ENCODE measurements at places on chromosomes 1 and 21.

- H3K27me3 ChIP-seq, result no peaks in the 10 kb centered on the region
- no peak for DNase-seq
- no peaks in the 10 kb centered on the region for H3K4me1 ChIP-seq
- H3K27ac ChIP-seq, result no peak overlapping the region
- no peaks in the 10 kb centered on the region for H3K36me3 ChIP-seq
Observed at GRCh38 chr1:25485536-25486411, 55.1 kb downstream of the MACO1 start.

- no peaks in the 10 kb centered on the region for H3K36me3 ChIP-seq
- H3K4me1 ChIP-seq, result no peaks in the 10 kb centered on the region
- no peak overlapping the region for H3K4me3 ChIP-seq
- DNase-seq, result no peak
- H3K27me3 ChIP-seq, result no peaks in the 10 kb centered on the region
Observed at GRCh38 chr1:7558921-7559869, 211.9 kb upstream of the VAMP3 start.

- H3K4me3 ChIP-seq, result no peak overlapping the region
- DNase-seq, result no peak
- H3K36me3 ChIP-seq, result no peaks in the 10 kb centered on the region
- no peaks in the 10 kb centered on the region for H3K27me3 ChIP-seq
- H3K4me1 ChIP-seq, result no peaks in the 10 kb centered on the region
Observed at GRCh38 chr1:217149791-217150190, 426.6 kb upstream of the ESRRG start.

DNA sequence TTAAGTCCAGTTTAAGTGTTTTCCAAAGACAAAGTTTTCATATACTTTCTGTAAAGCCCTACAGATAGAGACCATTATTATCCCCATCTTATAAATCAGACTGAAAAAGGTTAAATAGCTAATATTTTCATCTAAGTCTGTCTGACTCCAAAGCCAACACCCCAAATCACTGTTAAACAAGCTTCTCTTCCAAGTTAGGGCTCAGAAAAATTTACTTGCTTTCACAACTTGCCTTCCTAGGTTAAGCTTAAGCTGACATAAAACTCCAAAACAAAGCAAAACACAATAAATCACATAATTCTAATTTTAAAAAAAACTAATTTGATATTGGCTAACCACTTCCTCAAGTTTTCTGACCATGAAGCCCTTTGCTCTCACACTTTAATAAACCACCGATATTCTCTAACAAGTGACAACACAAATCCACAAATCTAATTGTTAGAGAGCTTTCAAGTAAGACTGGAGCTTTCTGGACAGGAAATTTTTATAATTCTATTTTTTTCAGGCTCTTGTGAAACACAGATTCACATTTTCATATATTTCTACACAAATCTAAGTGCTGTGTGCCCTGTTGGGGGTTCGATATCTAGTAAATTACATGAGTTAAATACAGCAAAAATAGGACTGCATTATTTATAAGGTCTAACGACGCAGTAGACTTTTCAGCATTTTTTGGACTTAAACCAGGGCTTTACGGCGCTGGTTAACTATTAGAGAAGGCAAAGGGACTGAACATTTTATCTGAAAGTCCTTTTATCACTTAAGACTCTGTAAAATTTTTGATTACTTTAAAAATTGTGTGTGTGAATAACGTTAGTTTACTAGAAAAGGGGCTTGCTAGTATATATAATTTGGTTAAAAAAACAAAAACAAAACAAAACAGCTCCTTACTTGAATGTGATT, 2.1 kb downstream of the GNG12 start:
- peaks cover 25% of the 10 kb centered on the region for H3K4me1 ChIP-seq
- H3K36me3 ChIP-seq, result peaks cover 4% of the 10 kb centered on the region
- peak; percentile 64 for DNase-seq
- H3K4me3 ChIP-seq, result peak overlapping the region; percentile 86
- H3K27me3 ChIP-seq, result no peaks in the 10 kb centered on the region

DNA sequence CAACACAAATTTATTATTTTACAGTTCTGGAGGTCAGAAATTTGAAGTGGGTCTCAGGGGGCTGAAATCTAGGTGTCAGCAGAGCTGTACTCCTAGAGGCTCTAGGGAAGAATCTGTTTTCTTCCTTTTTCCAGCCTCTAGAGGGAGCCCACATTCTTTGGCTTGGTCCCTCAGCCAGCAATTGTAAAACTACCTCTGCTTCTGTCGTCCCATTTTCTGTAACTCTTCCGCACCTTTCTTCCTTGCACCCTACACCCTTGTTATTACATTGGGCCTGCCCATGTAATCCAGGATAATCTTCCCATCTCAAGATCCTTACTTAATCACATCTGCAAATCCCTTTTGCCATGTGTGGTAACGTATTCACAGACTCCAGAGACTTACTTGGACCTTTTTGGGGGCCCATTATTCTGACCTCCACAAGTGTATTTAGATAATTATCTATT, 24.8 kb upstream of the THEM4 start:
- DNase-seq, result peak; percentile 71
- peaks cover 6% of the 10 kb centered on the region for H3K4me1 ChIP-seq
- H3K36me3 ChIP-seq, result no peaks in the 10 kb centered on the region
- H3K4me3 ChIP-seq, result no peak overlapping the region
- H3K27me3 ChIP-seq, result no peaks in the 10 kb centered on the region
- H3K27ac ChIP-seq, result no peak overlapping the region

DNA sequence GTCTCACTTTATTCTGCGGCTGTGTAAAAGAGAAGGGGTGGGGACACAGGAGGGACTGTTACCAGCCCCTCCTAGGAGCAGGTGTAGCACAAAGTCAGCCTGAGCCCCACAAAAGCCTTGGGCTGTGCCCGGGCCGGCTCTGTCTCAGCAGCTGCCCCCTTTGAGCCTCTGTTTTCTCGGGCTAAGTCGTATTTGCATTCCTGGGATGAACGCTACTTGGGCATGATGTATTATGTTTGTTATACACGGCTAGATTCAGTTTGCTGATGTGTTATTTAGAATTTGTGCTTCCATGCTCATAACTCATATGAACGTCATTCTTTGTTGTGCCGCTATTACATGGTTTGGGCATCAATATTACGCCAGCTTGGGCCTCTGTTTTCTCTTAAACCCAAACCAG, 47.8 kb downstream of the KCNN3 start:
- DNase-seq, result no peak
- H3K27ac ChIP-seq, result no peak overlapping the region
- H3K4me3 ChIP-seq, result no peak overlapping the region

DNA sequence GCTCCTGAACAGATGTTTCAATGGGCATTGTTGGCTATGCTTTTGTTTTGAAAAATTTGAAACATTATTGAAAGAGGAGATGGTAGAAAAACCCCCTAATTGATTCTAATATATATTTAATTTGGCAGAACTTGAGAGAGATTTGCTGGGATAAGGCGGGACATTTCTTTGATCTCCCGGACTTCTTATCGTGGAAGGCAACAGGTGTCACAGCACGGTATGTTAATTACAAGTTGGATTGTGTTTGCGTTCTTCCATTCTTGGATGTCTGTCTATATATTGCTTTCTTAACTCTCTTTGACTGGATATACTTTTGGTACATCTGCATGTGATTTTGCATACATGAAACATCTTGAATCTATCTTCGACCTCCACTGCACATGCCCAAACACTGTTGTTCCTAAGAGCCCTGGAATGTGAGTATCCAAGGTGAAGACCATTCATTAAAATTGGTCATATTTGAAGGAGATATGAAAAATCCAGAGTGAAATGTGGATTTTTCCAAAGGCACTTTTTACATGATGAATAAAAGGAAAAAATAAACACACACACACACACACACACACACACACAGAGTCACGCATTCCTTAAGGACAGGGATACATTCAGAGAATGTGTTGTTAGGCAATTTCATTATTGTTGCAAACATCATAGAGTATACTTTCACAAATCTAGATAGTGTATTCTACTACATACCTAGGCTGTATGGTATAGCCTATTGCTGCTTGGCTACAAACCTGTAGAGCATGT, 81.9 kb downstream of the FGGY start:
- no peaks in the 10 kb centered on the region for H3K36me3 ChIP-seq
- H3K4me1 ChIP-seq, result no peaks in the 10 kb centered on the region
- H3K27me3 ChIP-seq, result no peaks in the 10 kb centered on the region
- H3K27ac ChIP-seq, result no peak overlapping the region

DNA sequence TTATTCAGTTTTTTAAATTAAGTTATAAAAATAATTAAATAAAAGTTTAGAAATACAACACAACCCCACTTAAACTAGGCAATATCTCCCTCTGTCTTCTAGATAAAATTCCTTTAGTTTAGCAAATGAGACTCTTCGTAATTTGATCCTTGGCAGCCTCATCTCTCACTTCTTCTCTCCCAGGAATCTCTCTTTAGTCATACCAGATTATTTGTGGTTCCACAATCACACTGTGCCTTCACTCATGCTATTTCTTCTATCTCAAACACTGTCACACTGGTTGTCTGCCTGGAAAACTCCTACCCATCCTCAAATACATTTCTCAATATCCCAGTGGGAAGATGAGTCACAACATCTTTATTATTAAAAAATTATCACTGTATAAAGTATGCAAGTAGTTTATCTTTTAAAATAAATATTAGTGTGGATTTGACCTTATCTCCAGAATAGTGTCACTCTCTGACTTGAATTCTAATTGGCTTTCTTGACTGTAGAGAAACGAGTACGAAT, 195.5 kb downstream of the KCNH1 start:
- no peak for DNase-seq
- H3K27ac ChIP-seq, result no peak overlapping the region
- H3K4me3 ChIP-seq, result no peak overlapping the region
- H3K36me3 ChIP-seq, result no peaks in the 10 kb centered on the region
- H3K4me1 ChIP-seq, result no peaks in the 10 kb centered on the region

GRCh38 chr1:197920067-197920396, 2.9 kb downstream of the LHX9 start:
- no peaks in the 10 kb centered on the region for H3K36me3 ChIP-seq
- no peak overlapping the region for H3K27ac ChIP-seq
- peaks cover 27% of the 10 kb centered on the region for H3K4me1 ChIP-seq

GRCh38 chr1:84291882-84292655, 9.4 kb upstream of the SAMD13 start:
- no peak for DNase-seq
- no peaks in the 10 kb centered on the region for H3K27me3 ChIP-seq
- H3K27ac ChIP-seq, result no peak overlapping the region
- peaks cover 3% of the 10 kb centered on the region for H3K4me1 ChIP-seq

DNA sequence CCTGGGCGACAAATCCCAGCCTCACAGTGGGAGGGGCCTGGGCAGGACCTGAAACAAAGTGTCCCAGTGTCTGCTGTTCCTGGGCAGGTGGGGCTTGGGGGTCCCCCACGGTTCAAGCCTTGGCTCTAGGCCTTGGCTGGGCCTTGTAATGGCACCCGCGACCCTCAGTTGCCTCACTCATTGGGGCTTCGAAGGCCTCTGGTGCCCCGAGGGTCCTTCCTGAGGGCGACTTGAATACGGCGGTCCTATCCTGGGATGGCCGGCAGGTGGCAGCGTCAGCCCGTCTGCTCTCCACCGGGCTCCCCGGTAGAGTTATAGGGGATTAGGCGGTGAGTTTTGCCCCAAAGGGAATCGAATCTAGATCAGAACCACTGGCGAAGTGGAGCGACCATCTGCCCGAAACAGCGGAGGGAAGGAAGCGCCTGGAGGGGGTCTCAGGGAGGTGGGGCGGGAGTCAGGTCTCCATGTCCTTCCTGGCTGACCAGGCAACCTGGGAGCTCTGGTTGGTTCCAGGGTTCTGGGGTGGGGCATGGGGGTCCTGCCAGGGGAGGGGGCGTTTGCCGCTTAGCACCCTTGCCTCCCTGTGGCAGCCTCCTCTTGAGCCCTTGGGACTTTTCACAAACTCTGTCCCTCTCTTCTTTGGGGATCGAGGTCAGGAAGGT, 2.1 kb upstream of the PEX10 start:
- H3K36me3 ChIP-seq, result no peaks in the 10 kb centered on the region
- DNase-seq, result peak; percentile 62
- no peaks in the 10 kb centered on the region for H3K27me3 ChIP-seq
- no peak overlapping the region for H3K27ac ChIP-seq
- H3K4me1 ChIP-seq, result peaks cover 10% of the 10 kb centered on the region

- H3K27me3 ChIP-seq, result no peaks in the 10 kb centered on the region
- H3K36me3 ChIP-seq, result no peaks in the 10 kb centered on the region
- no peak overlapping the region for H3K27ac ChIP-seq
- no peaks in the 10 kb centered on the region for H3K4me1 ChIP-seq
- peak; percentile 4 for DNase-seq
Observed at GRCh38 chr1:191669629-191670028, 488.6 kb upstream of the RGS18 start.

- H3K27me3 ChIP-seq, result no peaks in the 10 kb centered on the region
- H3K4me1 ChIP-seq, result no peaks in the 10 kb centered on the region
- no peaks in the 10 kb centered on the region for H3K36me3 ChIP-seq
- no peak overlapping the region for H3K4me3 ChIP-seq
- peak; percentile 8 for DNase-seq
- H3K27ac ChIP-seq, result no peak overlapping the region
Observed at GRCh38 chr1:22870201-22870871, 102.3 kb downstream of the LACTBL1 start.

- no peak for DNase-seq
- H3K4me1 ChIP-seq, result peaks cover 6% of the 10 kb centered on the region
- H3K4me3 ChIP-seq, result no peak overlapping the region
- no peaks in the 10 kb centered on the region for H3K36me3 ChIP-seq
- H3K27me3 ChIP-seq, result no peaks in the 10 kb centered on the region
Observed at GRCh38 chr1:15402809-15403450, 6.8 kb upstream of the EFHD2 start.

All from endothelial cell of umbilical vein (primary cell).